ENCODE measurements at places on chromosomes 11 and 22.

DNA sequence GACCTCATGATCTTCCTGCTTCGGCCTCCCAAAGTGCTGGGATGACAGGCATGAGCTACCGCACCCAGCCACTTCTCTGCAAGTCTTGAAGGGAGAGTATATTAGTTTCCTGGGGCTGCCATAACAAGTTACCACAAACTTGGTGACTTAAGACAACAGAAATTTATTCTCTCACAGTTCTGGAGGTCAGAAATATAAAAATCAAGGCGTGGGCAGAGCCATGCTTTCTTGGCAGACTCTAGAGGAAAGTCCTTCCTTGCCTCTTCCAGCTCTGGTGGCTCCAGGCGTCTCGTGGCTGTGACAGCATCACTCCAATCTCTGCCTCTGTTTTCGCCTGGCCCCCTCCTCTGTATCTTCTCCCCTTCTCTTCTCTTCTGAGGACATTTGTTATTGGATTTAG is 110.2 kb upstream of the NAV2 start:
- DNase-seq: no peak

DNA sequence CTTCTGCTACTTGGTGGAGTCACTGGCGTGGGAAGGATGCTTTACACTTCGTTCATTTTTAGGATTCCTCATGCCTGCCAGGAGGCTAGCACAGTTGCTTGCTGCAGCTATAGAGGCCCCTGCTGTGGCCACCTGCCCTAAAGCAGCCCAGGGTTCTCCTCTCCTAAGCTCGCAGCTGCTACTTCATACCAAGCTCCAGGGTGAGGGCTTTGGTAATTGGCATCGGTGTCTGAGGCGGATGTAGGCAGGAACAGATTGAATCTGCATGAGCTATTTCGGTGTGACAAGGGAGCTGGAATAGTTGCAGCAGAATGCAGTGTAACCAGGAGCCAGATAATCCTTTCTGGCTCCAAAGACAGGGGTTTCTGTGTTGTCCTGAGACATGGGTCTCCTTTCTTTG is 133.1 kb downstream of the MICAL2 start:
- no peak for DNase-seq

DNA sequence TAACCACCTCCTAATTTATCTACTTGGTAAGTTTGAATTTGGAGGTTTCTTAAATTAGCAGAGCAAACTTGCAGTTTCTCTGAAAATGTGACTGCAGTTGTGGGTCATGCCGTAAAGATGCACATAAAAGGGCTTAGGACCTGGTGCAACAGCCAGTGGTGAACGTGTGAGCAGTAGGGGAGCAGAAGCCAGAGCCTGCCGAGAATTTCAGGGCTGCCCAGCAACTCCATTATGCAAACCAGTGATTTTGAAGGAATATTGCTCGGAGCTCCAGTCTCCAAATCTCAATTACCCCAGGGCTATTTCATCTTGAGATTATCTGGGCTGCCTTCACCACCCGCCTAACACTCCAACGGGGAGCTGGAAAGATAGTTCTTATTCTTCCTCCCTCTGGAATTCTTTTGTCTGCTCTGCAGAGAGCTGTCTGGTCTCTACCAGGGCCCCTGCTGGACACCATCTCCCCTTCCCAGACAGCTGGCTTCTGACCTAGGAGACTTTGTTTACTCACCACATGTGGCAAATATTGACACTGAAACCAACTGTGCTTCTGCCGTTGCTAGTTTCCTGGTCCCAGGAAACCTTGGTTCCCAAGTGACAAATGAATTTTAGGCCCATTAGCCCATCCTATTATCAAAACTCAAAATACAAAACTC is 93.9 kb downstream of the DSCAML1 start:
- no peak for DNase-seq

DNA sequence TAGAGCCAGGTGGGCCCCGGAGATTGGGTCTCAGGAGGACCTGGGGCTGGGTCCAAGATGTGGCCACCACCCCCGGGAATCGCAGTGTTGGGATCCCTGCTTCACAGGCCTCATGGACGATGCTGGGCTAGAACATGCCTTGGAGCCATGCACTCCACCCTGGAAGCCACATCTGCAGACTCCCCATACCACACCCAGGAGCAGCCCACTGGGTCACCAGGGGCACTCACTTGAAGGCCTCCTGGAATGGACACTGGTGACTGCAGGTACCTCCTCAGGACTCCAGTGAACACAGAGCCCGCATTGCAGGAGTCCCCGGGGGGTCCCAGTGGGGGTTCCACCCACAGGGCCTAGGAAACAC is 25.0 kb downstream of the RTN4R start:
- no peak for DNase-seq

DNA sequence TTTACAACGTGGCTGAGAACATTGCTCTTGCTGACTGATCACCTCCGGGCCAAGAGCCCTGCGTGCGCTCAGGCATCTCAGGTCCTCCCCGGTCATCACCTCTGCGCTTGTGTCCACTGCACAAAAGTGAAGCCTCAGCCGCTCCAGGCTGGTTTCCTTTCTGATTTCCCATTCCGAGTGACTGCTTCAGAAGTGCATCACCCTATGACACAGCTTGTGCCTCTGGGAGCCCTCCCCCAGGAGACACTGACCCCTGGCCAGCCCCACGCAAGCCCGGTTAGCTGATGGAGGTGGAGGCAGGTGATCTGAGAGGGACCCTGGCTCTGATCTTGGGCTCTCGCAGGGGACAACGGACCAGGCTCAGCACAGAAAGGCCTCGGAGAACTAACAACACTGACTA is 38.3 kb upstream of the GNB1L start:
- no peak for DNase-seq
